NCI-H1930 (cell line): ENCODE measurements at places on chromosomes 7 and 10.

DNA sequence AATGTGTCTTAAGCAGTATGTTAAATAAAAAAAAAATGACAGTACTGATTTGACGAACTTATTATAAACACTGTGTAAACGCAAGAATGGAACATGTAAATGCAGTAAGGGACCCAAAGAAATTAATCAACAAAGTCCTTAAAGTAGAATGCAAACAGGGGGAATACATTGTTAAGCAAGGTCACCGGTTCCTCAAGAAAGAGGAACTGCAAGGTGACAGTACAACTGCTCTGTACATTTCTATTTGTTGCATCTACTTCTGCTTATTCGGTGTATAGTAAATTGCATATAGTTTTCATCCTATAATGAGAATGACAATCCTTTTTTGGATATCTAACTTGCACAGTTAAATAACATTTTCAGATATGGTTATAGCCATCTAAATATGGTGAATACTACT is 387.0 kb upstream of the SEMA3D start:
- no peak for DNase-seq

DNA sequence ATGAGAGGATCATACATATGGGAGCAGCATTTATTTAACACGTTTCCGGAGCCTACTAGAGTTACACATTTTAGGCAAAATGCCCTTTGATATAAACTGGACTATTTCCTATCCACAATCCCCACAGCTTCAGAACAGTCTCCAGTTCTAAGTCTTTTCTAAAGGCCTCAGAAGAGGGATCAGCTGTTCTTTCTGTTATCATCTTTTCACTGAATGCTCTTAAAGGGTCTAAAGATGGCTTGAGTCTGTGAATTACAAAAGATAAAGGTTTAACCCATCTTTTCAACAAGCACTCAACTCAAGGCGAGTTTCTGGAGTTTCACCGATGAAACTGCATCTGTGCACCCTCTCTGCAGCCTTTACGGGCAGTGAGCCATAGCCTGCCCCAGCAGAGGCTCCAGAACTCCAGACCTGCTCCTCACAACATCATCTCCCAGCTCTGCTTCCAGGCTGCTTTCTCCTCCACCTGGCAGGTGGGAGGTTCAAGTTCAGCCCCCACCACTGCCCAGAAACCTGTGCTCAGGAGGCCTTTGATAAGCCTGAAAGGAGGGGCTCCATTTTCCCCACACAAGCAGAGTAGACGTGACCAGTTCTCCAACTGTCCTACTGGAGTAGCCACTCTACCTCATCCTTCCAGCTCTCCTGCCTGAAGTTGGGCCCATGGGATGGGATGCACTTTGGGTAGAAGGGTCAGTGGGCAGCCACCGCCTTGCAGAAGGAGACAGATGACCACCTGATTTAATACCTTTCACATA is 53.4 kb downstream of the HSPA12A start:
- no peak for DNase-seq

DNA sequence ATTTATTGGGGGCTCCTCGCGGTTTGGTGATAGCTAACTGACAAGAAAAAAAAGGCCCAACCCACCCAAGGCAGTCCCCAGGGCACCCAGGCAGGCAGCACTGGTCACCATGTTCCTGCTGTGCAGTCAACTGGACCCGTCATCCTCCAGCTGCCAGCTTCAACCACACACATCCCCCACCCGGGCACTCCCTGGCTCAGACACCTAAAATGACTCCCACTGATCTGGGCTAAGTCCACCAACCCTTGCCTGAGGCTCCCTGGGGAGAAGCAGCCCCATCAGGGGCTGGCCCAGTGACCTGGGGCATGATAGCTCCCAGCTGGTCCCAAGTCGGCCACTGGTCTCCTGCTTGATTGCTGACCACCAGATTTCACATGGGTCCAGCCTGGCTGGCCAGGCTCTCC is 161.8 kb downstream of the NRF1 start:
- DNase-seq, result no peak

- no peak for DNase-seq
Observed at GRCh38 chr7:188727-189500, 3.5 kb upstream of the FAM20C start.

GRCh38 chr10:90133606-90134005 is 432.2 kb downstream of the KIF20B start:
- no peak for DNase-seq
